C1 segment of cervical spinal cord (tissue), 14 donors: ENCODE measurements at places on chromosomes 2 and 18.

GRCh38 chr2:9412781-9413180, 10.5 kb downstream of the ITGB1BP1 start:
- DNase-seq = no peak

DNA sequence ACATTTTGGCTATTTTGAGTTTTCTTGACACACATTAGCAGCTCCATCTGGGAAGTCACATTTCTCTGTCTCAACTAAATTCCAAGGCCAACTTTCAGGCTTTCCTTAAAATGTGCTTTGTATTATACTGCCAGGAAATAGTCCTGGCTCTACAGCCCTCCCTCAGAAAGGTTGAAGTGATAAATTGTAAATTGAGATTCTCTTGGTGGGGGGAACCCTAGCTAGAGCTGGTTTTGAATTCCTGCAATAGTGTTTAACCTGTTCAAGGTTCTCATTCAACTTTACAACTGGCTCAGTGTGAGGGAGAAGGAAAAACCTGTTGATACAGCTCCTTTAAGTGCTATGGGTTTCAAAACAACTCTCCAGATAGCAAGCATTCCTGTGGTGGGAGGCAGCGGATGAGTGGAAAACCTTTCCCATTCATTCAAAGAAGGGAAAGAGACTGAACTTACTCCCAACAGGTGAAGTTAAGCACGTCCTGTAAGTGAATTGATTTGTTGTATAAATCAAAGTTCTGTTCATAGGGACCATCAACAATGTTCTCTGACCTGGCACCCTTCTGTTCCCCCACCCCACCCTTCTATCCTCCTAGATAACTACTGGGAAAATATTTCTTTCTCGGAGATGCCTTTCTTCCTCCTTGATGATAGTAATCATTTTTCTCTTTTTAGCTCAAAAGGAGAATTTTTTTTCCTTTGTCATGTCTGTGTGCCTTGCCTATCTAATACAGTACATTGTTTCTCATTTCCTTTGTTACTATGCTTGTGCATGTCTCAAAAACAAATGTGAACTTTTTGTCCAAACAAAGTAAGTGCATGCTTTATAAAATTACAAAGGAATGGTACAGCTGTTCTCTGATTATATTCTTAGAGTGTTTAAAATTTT, 44.2 kb upstream of the SLC39A10 start:
- DNase-seq = no peak

GRCh38 chr2:120305296-120305695, 40.6 kb upstream of the INHBB start:
- no peak for DNase-seq

DNA sequence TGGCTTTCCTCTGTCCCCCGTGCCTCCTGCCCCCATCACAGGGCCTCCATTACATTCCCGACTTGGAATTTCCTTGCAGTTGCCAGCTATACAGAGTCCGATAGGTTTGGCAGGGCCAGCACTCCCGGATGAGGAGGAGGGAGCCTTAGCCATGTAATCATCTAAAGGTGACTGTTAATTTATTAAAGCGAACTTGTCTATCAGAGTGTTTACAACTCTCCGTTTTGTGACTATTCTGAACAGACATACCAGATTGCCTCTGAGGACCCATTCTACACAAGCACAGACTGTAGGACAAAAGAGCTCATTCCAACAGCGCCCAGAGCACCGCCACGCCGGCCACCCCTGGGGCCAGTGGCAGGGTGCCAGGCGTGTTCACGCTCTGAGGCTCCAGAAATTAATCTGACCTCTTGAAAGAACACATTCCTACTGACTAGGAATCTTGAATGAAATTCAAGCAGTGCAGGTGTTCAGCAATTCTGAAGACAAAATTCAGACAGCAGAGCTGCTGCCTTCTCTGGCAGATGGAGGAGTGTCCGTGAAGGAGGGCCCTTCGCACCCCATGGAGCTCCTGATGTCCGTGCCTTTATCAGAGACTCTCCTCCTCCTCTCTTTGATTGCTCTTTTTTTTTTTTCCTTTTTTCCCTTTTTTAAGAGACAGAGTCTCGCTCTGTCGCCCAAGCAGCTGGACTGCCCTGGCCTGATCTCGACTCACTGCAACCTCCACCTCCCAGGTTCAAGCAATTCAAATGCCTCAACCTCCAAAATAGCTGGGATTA, 58.1 kb upstream of the RALBP1 start:
- DNase-seq = no peak

- DNase-seq = no peak
Observed at GRCh38 chr18:24026457-24026856, 11.9 kb downstream of the TTC39C start.
